Stimulated activated CD4-positive, alpha-beta T cell treated with anti-CD3 and anti-CD28 coated beads, Interleukin-1b, Interleukin-23, amount 100 ng/mL, for 48 hours (primary cell): ENCODE measurements at places on chromosomes 7 and 10.

DNA sequence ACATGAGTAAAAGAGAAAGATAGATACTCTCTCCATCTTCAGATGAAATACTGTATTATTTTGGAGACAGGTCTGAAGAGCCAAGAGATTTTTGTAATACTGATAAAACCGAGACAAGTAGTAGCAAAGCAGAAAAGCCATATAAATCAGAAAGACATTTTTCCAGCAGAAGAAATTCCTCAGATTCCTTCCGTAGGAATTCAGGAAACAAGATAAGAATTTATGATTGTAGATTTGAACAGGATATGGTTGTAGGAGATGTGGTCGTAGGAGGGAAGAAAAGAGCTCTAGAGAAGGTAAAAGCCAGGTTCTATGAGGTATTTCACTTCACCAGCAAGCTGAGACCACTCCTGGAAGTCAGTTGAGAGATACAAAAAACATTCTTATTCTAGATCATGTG, 17.6 kb upstream of the AASS start:
- DNase-seq = no peak

DNA sequence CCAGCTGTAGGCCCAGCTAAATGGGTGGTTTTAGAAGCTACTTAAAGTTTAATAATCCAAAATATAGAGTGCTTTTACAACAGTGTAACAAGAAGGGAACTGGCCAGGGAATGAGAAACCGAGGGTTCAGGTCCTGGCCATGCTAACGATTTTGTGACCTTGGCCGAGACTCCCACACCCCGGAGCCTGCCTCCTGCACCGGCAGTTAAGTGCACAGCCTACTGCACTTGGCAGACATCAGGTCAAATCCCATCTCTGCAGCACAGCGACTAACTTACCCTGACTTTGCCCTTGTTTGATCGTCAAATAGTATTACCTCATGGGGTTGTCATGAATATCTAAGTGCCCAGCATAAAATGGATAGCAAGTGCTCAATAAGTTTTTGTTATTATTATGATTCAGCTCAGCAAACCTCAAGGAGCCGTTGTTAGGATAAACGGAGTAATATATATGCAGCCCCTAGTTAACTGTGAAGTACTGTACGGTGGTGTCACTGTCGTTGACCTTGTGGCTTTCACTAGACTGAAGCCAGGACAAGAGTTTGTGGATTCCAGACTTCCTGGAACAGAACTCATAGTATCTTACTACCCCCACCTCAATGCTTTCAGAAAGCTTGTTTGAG, 35.5 kb downstream of the LYZL1 start:
- no peak for DNase-seq

DNA sequence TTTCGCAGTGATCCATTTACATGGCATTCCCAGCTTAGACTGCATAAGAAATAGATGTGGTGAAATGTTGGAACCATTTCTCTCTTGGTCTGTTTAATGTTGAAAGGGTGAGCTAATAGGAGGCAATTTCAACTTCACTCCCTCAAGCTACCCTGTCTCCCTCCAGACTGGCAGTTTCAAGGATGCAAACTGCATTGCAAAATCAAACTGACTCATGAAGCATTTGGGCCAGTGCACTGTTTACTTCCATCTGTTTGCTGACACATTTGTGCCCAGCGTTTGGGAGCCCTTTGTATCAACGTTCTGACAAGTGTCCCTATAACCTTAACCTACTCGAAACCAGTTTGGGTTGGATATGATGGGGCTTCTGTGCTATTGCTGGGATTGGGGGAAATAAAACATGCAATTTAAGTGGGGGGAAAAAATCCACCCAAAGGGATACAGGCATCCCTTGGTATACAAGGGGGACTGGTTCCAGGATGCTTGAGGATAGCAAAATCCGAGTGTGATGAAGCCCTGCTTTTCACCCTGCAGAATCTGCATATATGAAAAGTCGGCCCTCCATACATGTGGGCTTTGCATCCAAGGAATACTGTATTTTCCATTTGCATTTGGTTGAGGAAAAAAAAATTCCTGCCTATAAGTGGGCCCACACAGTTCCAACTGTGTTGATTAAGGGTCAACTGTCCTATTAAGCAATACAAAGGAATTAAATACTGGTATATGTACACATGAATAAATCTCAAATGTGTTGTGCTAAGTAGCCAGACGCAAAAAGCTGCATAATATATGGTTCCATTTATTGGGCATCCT, 15.6 kb downstream of the RHEB start:
- DNase-seq = no peak

- no peak for DNase-seq
Observed at GRCh38 chr7:128073671-128074310, 42.6 kb upstream of the LRRC4 start.

GRCh38 chr7:122972056-122972455, 23.4 kb downstream of the TAS2R16 start:
- DNase-seq = no peak

DNA sequence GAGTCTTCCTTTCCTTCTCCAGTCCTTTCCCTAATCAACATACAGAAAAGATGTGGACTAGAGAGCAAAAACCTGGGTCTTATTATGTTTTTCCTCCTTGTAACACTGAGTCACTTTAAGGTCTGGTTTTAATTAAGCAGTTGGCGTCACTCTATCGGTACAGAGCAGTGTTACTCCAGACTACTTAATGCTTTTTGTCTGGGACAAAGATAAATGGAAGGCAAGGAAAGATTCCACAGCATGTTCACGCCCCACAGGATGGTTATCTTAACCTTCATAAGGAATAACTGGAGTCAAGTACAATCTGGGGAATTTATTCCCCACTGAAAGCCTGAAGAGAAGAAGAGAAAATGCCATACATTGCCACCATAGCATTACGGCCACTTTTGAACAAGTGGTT, 145.7 kb downstream of the ELAPOR2 start:
- no peak for DNase-seq

- no peak for DNase-seq
Observed at GRCh38 chr10:6815346-6815745, 235.3 kb upstream of the PRKCQ start.

- no peak for DNase-seq
Observed at GRCh38 chr10:13416760-13417159, 68.7 kb upstream of the SEPHS1 start.

DNA sequence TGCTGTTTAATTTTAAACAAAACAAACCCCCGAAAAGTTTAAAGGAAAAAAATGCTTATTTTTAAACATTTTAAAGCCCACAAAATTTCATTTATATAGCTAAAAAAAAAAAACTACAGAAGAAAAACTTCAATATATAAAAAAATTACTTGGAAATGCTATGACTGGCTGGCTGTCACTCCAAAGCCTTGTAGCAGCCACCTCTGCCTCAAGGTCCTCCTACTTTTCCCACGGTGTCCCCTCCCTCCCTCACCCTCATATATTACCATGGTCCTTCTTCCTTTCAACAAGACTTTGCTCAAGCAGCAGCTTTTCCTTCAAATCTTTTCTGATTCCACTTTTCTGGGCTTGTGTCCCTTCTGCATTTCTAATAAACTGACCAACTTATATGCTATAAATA, 122.0 kb downstream of the TPK1 start:
- no peak for DNase-seq

GRCh38 chr10:133049639-133050038, 38.1 kb upstream of the ADGRA1 start:
- no peak for DNase-seq

DNA sequence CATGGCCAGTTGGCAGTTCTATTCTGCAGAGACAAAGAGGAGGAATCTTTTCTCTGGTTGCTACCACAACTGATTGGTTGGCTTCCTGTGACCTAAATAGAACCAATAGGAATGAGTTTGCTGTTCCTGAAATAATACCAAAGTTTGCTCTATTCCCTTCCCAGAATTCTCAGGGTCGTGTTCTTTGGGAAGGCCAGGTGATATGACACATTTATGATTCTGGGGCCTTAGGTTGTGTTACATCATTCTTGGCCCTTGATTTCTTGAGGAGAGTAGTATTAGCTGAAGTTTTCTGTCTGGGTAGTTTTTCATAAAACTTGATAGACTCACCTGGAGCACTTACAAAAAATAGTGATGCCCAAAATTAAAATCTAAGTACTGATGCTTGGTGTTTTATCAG, 171.9 kb downstream of the LRRC4 start:
- no peak for DNase-seq

DNA sequence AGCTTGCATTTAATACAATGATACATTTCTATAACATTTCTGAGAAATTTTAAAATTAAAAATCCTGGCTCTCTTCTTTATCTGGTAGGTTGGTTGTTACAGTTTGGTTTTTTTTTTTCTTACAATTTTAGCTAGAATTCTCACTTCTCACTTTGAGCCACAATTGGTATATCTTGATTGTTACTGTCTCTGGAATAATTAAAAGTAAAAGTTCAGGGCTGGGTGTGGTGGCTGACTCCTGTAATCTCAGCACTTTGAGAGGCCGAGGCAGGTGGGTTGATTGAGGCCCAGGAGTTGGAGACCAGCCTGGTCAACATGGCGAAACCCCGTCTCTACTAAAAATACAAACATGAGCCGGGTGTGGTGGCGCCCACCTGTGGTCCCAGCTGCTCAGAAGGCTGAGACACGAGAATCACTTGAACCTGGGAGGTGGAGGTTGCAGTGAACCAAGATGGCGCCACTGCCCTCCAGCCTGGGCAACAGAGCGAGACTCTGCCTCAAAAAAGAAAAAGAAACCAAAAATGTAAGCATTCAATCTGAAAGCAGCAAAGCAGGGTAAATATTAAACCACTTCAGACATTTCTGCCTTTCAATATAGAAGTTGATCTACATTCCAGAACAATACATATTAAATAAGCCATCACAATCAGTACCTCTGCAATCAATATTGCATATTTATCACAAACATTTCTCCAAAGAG, 88.6 kb upstream of the PFKP start:
- DNase-seq = no peak

- no peak for DNase-seq
Observed at GRCh38 chr10:58453105-58453504, 59.6 kb upstream of the BICC1 start.

GRCh38 chr10:58981846-58982245, 194.6 kb upstream of the PHYHIPL start:
- no peak for DNase-seq

DNA sequence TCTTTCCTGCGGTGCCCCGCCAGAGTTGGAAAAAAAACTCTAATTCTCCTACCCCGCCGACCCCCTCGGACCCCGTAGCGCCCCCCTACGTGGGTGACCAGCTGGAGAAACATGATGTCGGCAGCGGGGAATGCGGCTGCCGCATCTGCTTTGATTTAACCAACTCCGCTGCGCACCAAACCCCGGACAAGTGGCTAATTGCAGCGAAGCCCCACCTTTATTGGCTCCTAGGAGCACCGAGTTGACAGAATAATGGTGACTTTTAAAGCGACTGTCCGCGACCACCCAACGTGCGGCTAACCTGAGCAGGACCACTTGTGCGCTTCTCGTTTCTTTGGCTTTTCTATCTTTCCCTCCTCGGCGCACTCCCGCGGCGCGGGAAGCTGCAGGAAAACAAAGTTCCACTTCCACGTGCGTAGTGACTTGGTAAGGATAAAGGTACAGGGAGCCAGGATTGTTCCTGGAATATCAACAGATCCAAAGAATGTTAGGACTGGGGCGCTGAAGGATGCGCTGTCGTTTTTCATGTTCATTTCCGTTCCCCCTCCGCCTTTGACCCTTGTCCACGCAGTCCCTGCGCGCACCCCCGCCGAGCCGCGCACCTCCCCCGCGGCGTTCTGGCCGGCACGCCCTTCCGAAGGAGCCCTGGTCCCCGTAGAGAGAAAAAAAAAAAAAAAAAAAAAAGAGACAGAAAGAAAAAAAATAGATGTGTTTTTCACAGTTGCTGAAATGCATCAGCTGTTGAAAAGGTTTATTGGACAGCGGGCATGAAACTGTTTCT, 1.4 kb downstream of the WNT16 start:
- no peak for DNase-seq

- DNase-seq = no peak
Observed at GRCh38 chr7:86207740-86208139, 436.0 kb upstream of the GRM3 start.

DNA sequence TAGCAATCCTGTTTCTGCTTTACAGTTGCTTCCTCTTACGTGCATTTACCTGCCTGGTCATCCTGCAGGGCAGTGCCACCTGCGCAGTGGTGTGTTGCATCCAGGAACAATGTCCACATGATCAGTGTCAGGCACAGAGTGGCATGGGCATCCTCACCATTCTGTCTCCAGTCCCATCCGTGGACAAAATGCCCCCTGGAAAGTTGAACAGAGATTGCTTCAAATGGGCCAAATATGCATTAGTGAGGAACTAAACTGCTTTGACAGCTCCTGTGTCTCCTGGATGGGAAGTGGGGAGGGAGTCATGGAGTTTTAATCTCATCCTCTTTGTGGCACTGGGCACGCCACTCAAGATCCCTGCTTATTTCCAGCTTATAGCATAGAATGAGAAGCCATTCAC, 151.8 kb downstream of the DPP6 start:
- no peak for DNase-seq

DNA sequence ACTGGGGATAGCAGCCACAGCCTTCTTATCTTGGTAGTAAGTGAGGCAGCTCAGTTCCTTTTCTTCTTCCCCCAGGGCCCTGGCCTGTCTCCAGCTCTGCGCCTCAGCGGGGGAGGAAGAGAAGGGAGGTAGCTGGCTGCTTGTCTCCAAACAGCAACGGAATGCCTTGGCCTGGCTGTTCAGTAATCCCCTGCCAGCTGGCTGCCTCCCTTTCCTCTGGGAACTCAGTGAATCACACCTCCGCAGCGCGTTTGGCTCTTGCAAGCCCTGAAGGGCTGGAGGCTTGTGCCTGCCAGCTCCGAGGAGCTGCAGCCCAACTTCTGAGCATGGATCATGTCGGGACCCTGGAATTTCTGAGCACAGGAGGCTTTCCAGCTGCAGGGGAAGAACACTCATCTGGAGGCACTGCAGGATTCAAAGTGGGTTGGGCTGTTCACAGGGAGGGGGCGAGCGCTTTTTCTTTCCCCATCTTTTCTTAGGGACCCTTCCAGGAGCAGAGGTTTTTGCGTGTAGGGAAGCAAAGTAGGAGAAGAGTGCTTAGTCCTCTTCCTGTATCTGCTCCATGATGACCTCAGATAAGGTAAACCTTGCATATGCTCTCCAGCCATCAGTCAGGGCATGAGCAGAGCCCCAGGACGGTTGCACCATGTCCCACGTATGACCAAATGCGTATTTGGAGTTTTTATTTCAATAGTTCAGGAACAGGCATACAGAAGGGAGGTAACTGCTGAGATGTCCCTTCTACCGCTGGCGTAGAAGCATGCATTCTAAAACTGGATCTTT, 253.2 kb upstream of the INHBA start:
- DNase-seq = no peak

- no peak for DNase-seq
Observed at GRCh38 chr7:137731436-137731835, 115.3 kb downstream of the DGKI start.

DNA sequence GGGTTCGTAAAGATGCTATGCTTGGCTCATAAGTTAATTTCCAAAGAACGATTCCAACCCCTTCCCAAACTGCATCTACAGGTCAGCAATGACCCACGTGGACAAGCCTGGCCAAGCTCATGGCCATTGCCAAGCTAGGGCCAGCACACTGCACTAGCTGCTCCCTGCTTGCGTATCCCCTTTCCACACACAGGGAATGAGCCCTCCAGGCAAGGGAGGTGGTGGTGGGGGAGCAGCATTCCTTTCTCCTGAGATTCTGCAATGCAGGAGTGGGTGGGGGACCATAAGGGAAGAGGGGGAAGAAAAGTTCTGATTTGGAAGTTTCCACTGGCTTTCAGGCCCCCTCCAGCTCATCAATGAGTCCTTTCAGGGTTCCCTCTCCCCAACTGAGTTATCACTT, 56.0 kb downstream of the SH3PXD2A start:
- DNase-seq = no peak
